ENCODE measurements at places on chromosomes 5 and 9.

DNA sequence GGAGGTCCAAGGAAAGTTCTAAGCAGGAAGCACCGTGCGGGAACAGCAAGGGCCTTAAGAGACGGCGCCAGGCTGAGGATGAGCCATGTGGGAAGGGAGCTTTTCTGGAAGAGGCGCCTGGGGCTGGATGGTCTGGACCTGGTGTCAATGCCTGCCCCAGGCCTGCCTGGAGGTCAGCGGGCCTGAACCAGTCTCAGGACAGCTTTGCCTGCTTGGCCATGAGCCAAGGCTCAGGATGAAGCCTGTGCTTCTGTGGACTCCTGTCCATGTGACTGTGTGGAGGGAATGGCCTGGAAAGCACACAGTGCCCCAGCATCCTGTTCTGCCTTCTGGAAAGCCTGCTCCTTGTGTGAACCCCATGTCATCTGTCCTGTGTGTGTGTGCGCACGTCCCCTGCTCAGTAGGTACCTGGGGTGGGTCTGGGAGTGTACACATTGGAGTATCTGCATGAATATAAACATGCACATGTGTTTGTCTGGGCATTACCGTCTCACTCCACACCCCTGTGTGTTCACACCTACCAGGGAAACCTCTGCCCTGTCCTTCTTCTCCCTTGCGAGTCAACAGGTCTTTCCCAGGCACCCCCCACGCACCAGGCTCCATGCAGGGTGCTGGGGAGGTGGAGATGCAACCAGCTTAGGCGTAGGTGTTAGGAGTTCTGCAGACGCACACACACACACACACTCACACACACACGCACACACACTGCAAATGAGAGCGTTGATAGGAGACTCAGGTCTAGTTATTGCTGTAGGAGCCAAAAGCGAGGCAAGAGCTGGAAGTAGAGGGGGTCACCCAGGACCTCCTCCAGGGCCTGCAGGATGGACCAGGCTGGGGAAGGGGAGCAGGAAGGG is 24.8 kb downstream of the DAB2IP start:
- no peak for DNase-seq

DNA sequence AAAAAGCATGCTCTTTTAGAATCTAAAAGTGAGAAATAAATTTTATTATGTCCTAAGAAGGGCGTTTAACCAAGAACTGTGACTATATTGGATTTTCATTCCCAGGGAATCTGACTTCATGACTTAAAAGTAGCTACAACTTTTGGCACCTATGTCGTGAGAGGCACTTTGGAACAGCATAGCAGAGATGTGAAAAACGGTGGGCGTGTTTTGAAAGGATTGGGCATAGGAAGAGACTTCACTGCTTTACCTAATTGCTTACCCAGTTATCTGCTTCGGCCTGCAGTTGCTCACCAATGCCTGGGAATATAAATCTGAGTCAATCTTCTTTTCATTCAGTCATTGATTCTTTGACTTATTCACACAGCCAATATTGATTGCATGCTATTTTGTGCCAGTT is 363.4 kb downstream of the DNAH5 start:
- no peak for DNase-seq

- peak; percentile 26 for DNase-seq
Measured at GRCh38 chr5:174596429-174596828, 128.0 kb upstream of the MSX2 start.

GRCh38 chr5:73338256-73339050 is 110.1 kb downstream of the FOXD1 start:
- DNase-seq = peak; percentile 76

- no peak for DNase-seq
Measured at GRCh38 chr5:17396247-17396646, 101.8 kb upstream of the TAF11L2 start.

- DNase-seq = no peak
Measured at GRCh38 chr5:73757416-73757815, 131.4 kb downstream of the ARHGEF28 start.

- no peak for DNase-seq
Measured at GRCh38 chr9:131649646-131650045, 90.2 kb downstream of the RAPGEF1 start.

- no peak for DNase-seq
Measured at GRCh38 chr9:7507566-7508270, 291.9 kb downstream of the DMAC1 start.

- no peak for DNase-seq
Measured at GRCh38 chr5:174145821-174146220, 100.3 kb downstream of the NSG2 start.

All from brain microvascular endothelial cell (primary cell).